Lower lobe of right lung (tissue), 2 donors: ENCODE measurements at places on chromosomes 2 and 18. TPM values are rescaled to one million over a fixed set of nuclear protein-coding genes. Genes with fewer than 3 reads are reported as not detected.

Gene IL1R2
- total RNA-seq: 23.3 TPM

Gene LIMS3
- 2.4 TPM for total RNA-seq

Gene HOXD12
- not detected for total RNA-seq

Gene LYPD6
- 0.47 TPM for total RNA-seq

GRCh38 chr18:59823596-59824195 is 76.1 kb upstream of the PMAIP1 start:
- H3K27me3 ChIP-seq: no peaks in the 10 kb centered on the region
- H3K4me3 ChIP-seq: no peak overlapping the region
- no peak for DNase-seq
- no peak overlapping the region for H3K27ac ChIP-seq

DNA sequence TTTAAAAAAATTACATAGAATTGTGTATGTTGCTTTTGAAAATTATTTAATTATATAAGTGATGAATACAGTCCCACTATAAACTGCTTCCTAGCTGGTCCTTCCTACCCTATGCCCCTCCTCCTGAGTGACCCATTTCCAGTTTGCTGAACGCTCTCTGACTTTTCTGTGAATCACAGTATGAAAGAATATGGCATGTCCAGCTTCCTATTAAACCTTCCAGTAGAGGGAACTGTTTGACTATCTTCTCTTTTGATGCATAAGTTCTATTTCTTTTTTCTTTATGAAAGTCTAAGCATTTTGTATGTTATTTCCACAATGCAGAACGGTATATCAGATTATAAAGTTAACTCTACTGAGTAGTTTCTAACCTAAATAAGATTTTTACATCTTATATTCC is 41.3 kb downstream of the PSMG2 start:
- no peak for DNase-seq
- H3K4me1 ChIP-seq: no peaks in the 10 kb centered on the region
- H3K4me3 ChIP-seq: no peak overlapping the region
- no peaks in the 10 kb centered on the region for H3K36me3 ChIP-seq
- H3K27me3 ChIP-seq: no peaks in the 10 kb centered on the region

DNA sequence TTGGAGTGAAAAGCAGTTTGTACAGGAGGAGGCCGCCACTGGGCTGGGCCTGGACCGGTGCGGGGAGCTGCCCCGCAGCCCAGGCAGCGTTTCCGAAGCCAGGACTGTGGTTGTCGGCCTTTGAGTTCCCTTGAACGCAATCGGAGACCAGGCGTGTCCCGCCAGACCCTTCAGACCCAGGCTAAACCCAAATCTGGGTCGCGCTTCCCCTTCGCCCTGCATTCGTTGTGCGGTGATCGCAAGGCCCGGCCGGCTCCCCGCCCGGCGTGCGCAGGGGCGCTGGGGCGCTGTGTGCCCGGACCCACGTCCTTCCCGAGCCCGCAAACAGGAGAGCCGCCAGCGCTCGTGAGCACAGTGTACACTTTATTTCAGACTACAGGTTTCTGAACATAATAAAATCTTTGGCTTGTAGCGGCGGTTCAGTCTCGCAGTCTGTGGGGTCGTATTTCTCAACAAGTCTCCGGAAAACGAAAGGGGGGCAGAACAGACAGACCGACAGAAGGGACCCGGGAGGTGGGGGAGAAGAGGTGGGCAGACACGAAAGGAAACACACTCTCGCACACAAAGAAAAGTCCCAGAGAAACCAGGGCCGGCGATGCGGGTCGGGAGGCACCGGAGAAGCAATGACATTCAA is 5.5 kb downstream of the EN1 start:
- H3K4me3 ChIP-seq: peak overlapping the region; percentile 38
- peaks cover 98% of the 10 kb centered on the region for H3K27me3 ChIP-seq

DNA sequence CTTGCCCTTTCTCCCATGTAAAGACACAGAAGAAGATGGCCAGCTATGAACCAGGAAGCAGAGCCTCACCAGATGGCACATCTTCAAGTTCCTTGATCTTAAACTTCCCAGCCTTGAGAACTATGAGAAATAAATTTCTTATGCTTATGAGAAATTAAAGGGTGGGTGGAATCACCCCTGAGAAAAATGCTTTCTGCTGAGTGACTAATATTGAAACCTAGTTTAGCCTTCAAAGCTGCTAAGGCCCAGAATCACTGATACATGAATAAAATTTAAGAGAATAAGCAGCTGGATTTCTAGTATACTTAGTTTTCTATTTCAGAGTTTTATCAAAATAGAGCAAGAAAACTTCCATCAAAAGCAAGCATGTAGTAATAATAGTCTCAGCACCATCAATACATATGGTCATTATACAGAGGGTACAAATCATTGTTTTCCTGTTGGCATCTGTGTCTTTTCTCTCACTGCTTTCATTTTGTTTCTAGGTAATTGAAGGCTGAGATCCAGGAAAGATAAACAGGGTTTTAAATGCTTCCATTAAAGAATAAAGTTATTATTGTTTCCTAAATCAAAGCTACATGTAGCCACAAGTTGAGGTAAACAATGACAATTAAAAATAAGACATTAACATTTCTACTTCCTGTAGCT is 53.3 kb upstream of the COL5A2 start:
- DNase-seq: no peak
- H3K4me1 ChIP-seq: peaks cover 4% of the 10 kb centered on the region
- H3K36me3 ChIP-seq: no peaks in the 10 kb centered on the region
- H3K27ac ChIP-seq: no peak overlapping the region

Gene REG3A
- not detected for total RNA-seq

DNA sequence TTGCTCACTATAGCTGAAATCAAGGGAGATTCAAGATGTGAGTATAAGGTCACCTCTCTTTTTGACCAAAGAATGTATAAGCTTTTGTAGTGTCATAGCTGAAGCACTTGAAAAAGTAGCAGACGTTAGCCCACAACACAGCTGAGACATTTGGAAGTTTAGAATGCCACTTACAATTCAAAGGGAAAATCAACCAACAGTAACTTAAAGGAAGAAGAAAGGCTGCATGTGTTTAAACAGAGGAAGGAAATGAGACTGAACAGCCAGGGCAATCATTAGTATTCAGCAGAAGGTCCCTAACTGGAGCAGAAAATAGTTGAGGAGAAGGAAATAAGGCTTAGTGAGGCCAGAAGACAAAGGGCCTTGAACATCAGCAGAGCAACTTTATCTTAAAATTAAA is 23.5 kb upstream of the SCG2 start:
- DNase-seq: no peak
- no peak overlapping the region for H3K4me3 ChIP-seq
- no peaks in the 10 kb centered on the region for H3K27me3 ChIP-seq
- no peaks in the 10 kb centered on the region for H3K36me3 ChIP-seq

DNA sequence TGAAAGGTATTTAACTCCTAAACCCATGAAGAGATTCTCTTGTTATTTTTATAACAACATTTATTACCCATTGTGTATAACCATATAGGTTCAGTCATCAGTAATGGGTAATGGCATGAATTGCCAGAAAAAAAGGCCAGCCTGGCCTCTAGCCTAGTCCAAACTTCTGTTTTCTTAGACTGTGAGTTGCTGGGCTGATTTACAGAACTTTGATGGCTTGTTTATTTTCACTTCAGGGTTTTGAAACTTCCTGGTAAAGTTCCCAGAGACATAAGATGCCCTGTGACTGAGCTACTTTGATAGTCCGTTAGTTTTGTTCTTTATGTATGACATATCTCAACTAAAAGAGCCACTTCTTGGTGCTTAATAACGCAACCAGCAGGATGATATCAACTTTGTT is 164.8 kb downstream of the METTL4 start:
- H3K36me3 ChIP-seq: no peaks in the 10 kb centered on the region
- DNase-seq: no peak
- H3K4me1 ChIP-seq: no peaks in the 10 kb centered on the region
- H3K4me3 ChIP-seq: no peak overlapping the region

Gene C2orf66
- total RNA-seq: 0.21 TPM

Gene CYTIP
- total RNA-seq: 40.5 TPM

DNA sequence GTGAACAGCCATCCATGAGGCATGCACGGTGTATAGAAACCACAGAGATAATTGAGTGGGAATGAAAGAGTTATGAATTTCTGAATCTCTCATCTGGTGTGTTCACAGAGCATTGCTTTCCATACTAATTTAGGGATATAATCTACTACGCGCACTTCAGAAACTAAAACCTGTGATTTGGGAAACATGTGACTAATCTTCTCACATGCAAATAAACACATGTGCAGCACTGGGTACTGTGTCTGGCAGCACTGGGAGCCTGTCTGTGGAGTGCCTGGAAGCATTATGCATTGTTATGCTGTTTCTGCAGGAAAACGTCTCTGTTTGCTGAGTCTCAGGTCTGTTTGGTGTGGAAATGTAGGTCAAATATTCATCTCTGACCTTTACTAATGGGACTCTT is 287.3 kb downstream of the CMPK2 start:
- H3K27me3 ChIP-seq: no peaks in the 10 kb centered on the region
- H3K27ac ChIP-seq: no peak overlapping the region
- DNase-seq: no peak
- H3K4me1 ChIP-seq: no peaks in the 10 kb centered on the region
- no peaks in the 10 kb centered on the region for H3K36me3 ChIP-seq
